A549 treated with dexamethasone at 1 μM for 4 hours (cell line): ENCODE measurements at places on chromosomes 13 and 19. TPM values are rescaled to one million over a fixed set of nuclear protein-coding genes. Genes with fewer than 3 reads are reported as not detected.

Gene CPB2
- total RNA-seq = 0.06 to 0.11 TPM (median 0.08 TPM) in 3 of 5 replicates, not detected in the others

Gene ERICH4
- total RNA-seq = not detected in 5 replicates

Gene WDFY2
- total RNA-seq = 2.5 to 3.9 TPM (median 3.5 TPM) in 5 replicates

Gene C19orf33
- total RNA-seq = 563 to 655 TPM (median 615 TPM) in 5 replicates

Gene OR7A5
- not detected in 5 replicates for total RNA-seq

Gene ZNF223
- 1.8 to 3.5 TPM (median 2.4 TPM) in 5 replicates for total RNA-seq

Gene PTPRH
- 3.1 to 4.5 TPM (median 3.9 TPM) in 5 replicates for total RNA-seq

Gene SHISA2
- total RNA-seq = 0.05 to 0.08 TPM (median 0.06 TPM) in 4 of 5 replicates, not detected in the other

Gene ZNRF4
- total RNA-seq = not detected in 5 replicates

Gene ZNF625
- not detected in 5 replicates for total RNA-seq

Gene EML2
- total RNA-seq = 19.7 to 25.5 TPM (median 24.2 TPM) in 5 replicates

Gene SERPINE3
- total RNA-seq = not detected in 5 replicates

Gene PCP2
- total RNA-seq = not detected in 5 replicates
